NCI-H774 (cell line): ENCODE measurements at places on chromosomes 2 and 18.

GRCh38 chr2:10120158-10120876 lies 2.2 kb upstream of the RRM2 start:
- DNase-seq, result peak; percentile 93

GRCh38 chr2:139684286-139684860 lies 904.2 kb upstream of the NXPH2 start:
- DNase-seq, result no peak

- DNase-seq, result no peak
Observed at GRCh38 chr2:65062843-65063825, 6.9 kb downstream of the CEP68 start.

DNA sequence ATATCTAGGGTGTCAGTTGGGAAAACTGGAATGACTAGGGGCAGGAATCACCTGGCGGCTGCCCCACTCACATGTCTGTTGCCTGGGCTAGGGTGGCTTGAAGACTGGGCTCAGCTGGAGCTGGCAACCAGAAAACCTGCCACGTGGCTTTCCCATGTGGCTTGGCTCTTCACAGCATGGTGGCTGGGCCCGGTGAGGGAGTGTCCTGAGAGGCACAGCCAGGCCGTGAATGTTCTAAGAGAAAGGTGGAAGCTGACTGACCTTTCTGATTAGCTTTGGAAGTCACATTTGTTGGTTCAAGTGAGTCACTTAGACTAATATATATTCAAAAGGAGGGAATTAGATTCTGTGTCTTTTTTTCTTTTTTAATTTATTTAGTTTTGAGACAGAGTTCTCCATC lies 22.7 kb downstream of the SP5 start:
- DNase-seq, result no peak

DNA sequence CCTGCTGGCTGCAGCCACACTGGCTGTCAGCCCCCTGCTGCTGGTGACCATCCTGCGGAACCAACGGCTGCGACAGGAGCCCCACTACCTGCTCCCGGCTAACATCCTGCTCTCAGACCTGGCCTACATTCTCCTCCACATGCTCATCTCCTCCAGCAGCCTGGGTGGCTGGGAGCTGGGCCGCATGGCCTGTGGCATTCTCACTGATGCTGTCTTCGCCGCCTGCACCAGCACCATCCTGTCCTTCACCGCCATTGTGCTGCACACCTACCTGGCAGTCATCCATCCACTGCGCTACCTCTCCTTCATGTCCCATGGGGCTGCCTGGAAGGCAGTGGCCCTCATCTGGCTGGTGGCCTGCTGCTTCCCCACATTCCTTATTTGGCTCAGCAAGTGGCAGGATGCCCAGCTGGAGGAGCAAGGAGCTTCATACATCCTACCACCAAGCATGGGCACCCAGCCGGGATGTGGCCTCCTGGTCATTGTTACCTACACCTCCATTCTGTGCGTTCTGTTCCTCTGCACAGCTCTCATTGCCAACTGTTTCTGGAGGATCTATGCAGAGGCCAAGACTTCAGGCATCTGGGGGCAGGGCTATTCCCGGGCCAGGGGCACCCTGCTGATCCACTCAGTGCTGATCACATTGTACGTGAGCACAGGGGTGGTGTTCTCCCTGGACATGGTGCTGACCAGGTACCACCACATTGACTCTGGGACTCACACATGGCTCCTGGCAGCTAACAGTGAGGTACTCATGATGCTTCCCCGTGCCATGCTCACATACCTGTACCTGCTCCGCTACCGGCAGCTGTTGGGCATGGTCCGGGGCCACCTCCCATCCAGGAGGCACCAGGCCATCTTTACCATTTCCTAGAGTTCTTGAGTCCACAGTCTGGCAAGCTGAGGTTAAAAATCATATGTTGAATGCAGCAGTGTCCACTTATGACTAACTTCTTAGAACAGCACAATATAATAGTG lies 741 bp downstream of the GPR148 start:
- DNase-seq, result no peak

GRCh38 chr2:28643327-28643726 lies 108.3 kb upstream of the PPP1CB start:
- DNase-seq, result no peak

DNA sequence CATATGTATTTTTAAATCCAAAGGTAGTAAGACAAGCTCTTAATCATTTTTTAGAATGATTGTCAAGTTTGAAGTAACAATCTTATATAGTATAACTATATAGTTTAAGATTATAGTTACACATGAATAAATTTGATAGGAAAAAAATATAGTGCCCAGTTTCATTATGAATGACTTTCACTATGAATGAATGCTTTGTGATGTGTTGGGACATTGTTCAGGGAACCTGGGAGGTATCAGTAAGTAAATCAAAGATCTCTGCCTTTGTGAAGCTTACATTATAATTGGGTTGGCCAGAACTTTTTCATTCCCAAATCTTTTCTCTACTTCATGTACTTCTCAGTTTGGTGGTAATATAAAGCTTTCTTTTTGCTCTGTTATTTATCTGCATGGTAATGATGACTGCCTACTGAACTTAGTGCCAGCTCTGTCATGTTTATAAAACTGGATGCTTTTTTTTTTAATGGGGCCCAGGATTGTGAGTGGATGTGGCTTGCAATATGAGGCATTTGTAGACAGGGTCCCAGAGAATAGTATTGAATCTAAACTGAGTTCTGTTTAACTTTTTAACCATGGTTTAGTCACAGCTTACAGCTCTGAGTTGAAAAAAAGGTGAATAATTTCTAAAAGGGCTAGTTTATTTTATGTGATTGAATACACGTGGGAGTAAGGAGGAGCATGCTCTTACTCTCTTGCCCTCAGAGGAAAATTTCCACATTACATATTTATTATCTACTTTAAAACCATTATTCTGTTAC lies 23.3 kb downstream of the GLS start:
- no peak for DNase-seq

DNA sequence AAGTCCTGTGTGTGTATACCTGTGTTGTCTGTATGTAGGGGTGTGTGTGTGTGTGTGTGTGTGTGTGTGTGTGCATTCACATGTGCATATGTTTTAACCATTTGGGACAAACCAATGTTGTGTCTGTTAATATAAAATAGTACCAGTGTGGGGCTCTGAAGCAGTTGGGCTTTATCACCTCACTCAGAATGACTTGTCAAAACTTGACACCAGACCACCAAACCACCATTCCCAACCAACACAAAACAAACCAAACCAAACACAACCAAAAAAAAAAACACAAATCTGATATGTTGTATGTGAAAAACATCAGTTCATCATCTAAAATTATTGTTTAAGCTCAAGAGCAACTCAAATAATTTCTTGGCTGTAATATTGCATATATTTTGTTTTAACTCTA lies 42.1 kb downstream of the CALCRL start:
- DNase-seq, result no peak

GRCh38 chr18:45171679-45172191 lies 443.5 kb upstream of the SLC14A2 start:
- DNase-seq, result no peak

DNA sequence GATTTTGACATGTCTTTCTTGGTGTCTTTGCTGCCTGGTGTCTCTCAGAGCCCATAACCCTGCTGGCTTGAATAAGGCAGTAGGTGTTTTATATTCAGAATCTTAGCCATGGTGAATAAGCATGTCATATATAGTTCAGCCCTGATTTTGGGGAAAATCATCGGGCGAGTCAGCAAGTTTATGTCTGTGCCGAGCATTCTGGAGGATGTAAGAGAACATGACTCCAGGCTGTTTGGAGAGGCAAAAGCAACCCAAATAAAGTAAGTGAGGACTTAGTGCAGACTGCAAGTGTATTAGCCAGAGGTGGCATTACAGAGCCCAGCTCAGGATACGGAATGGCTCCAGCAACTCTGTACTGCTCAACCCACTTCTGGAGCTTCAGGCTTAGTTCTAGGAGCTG lies 50.3 kb downstream of the TCF7L1 start:
- DNase-seq, result no peak

- no peak for DNase-seq
Observed at GRCh38 chr2:237721458-237721857, 77.1 kb upstream of the RBM44 start.

GRCh38 chr2:68766376-68766845 lies 31.8 kb downstream of the ARHGAP25 start:
- no peak for DNase-seq

DNA sequence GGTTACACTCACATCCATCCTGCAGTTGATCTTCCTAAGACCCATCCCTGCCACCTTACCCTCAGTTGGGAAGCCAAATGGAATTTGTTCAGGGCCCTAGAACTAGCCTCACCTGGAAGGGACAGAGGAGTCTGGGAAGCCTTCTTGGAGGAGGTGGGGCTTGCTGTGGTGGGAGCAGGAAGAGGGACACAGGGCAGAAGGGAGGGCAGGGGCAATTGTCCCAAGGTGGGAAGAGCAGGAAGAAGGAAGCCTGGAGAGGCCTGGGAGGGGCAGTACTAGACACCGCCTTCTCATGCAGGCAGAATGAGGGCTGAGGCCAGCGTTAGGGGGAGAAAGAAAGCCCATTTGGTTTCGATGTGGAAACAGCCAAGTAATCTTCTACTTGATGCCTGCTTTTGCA lies 34.1 kb upstream of the ASPRV1 start:
- DNase-seq, result no peak

DNA sequence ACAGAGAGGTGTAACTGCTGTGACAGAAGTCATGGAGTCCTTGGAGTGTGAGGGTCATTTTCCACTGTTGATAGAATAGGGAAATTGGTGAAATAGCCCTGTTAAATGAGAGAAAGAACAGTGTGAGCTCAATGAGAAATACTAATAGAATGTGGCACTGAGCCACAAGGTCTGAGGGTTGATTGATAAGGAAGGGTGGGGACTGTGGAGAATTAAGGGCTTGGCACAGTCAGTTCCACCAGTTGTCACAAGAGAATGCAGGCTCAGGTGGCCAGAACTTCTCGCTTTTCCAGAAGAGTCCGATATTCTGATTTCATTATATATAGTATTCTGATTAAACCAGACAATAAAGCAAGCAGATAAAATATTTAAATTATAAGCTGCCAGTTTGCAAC lies 9.1 kb upstream of the IL1RN start:
- no peak for DNase-seq

DNA sequence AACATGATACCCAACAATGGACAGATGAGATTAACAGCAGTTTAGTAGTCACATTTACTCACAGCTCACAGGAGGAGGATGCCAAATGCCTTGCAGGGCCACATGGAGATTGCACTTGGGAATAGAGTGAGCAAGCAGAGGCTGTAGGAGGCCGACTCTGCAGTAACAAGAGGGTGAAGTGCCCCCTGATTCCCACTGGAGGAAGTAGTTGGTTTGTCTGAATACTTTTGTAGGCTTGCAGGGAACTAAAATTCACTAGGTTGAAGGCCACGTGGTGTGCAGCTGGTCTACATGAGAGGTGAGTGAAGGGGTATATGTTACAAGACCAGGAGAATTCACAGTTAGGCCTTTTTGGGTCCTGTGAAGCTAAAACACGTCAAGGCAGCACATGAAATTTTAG lies 419.3 kb upstream of the TNP1 start:
- DNase-seq, result no peak

GRCh38 chr2:209771474-209772289 lies at the start of gene UNC80:
UNC80 (plus strand) TSS chr2:209771832; CDS start chr2:209772073, 241 bp downstream.
- peak; percentile 51 for DNase-seq

DNA sequence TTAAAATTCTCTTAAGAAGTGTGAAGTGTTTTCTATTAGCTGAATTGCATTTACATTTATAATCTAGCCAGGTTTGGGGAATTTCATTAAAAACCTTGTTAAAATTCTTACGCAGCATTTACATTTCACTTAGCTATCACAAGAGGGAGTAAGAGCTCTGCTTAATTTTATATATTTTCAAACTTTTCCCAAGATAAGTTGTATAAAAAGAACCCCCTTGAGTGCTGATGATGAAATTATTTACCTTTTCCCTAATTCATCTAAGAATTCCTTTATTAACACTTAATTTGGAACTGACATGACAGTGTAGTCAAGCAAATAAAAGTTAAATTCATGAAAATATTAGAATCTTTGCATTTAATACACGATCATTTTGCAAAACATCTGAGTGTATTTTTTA lies 54.2 kb upstream of the ZSWIM2 start:
- DNase-seq, result no peak

DNA sequence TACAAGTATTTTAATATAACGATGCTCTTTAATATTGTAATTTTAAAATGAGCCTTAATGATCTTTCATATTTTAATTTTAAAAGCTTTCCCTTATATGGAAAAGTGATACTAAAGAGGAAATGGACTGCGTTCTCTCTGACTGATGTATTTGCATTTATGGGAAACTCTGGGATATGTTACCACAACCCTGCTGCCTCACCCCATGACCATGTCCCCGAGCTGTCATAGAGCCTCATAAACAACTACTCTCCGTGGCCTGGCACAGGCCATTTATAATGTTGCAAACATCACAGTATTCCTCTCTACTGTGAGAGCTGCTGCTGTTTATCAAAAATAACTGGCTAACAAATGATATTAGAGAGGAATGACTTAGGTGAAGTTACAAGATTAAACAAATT lies 75.8 kb upstream of the SEC11C start:
- DNase-seq, result no peak

- DNase-seq, result no peak
Observed at GRCh38 chr2:106124905-106125549, 69.1 kb downstream of the UXS1 start.

DNA sequence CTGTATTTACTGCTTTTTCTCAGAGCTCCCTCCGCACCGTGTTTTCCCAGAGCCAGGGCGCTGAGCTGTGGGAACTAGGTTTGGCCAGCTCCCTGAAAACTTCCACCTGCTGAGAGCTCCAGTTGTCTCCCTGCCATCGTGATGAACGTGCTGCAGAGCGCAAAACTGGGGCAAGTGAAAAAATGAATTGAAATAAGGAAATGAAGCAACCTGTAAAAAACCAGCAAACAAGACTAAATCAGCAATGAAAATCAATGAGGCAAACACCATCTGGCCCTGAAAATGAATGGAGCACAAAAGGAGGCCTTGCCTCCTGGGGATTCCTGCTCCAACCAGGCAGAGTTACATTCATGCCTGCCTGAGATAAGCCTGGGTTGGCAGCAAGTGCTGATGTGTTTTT lies 129.9 kb downstream of the MARCHF4 start:
- peak; percentile 64 for DNase-seq

- no peak for DNase-seq
Observed at GRCh38 chr2:16243411-16243996, 303.2 kb downstream of the MYCN start.

DNA sequence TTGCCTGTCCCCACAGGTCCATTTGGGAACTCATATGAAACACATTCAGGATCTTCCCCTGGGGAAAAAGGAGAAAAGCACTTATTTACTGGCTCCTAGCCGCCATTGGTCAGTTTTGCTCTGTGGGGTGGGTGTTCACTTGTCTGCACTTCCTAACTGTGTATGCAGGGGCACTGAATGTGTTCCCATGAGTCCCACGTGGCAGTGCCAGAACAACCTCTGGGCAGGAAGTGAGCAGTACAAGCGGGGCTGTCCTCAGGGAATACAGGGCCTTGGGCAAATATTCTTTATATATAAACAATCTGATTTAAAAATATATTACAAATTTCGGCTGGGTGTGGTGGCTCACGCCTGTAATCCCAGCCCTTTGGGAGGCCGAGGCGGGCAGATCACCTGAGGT lies 21.8 kb upstream of the CTIF start:
- DNase-seq, result no peak

- no peak for DNase-seq
Observed at GRCh38 chr2:102139851-102140250, 2.7 kb upstream of the IL1R1 start.
